ENCODE measurements at places on chromosomes 4 and X. TPM values are rescaled to one million over a fixed set of nuclear protein-coding genes. Genes with fewer than 3 reads are reported as not detected.

The CYLC1 gene
- total RNA-seq = not detected

DNA sequence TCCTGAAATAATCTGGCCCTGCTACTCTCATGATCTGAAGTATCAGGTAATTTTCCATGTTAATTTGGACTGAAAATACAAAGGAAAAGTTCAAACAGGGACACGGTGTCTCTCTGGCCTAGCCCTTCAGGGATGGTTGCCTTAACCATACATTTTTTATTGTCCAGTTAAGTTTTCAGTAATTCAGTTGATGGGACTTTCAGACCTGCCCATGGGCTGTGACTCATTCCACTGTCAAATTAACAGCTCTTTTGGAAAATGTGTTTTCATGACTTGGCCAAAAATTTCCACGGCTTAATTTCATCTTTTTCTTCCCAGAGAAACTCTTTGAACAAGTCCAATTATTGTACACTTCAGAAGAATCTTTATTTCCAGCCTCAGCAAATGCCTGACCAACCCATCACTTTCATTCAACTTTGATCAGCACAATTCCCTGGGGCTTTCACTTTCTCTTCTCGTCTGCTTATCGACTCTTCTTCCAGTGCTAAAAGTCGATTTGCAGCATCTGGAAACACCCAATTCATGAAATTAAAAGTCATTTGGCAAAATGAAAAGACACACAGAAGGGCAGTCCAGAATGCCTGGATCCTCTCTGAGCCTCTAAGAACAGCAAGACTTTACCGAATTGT, 293.9 kb downstream of the RAB28 start:
- no peak for DNase-seq

DNA sequence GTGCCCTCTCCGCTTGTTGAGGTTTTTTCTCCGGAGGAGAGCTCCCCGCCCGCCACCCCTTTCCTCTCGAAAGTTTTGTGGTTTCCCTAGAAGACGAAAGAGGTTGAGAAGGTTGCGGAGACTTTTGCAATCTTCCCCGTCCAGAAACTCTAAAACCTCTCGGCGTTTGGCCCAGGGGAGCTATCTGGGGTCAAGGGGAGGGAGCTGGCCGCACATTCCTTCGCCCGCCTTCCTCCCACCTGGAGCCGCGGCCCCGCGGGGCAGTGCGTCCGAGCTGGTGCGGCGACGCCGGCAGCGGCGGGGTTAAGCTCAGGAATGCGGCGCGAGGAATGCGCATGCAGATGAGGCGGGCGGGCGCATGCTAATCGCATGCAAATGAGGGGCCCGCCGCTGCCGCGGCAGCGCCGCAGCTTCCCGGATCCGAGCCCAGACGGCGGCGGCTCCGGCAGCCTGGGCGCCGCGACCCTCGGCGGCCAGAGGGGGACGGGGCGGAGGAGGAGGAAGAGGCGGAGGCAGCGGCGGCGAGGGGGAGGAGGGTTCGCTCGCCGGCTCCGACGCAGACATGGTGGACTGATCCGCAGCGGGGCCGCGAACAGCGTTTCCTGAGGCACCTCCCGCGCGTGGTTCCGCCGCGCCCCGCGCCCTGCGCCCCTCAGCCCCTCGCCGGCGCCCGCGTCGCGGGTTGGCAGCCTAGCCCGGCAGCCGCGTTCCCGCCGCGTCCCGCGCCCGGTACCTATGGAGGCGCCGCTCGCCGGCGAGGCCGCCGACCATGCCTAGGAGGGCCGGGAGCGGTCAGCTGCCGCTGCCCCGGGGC, at the start of gene WWC2:
Gene WWC2 (plus strand): TSS at position 535 of the 814 bp plus-strand sequence. CDS start 235 bp downstream, at position 770.
- DNase-seq = peak; percentile 94

- no peak for DNase-seq
Measured at GRCh38 chr4:1090465-1091440, 22.6 kb downstream of the RNF212 start.

GRCh38 chrX:143081231-143081630, 55.5 kb downstream of the SPANXN4 start:
- no peak for DNase-seq

DNA sequence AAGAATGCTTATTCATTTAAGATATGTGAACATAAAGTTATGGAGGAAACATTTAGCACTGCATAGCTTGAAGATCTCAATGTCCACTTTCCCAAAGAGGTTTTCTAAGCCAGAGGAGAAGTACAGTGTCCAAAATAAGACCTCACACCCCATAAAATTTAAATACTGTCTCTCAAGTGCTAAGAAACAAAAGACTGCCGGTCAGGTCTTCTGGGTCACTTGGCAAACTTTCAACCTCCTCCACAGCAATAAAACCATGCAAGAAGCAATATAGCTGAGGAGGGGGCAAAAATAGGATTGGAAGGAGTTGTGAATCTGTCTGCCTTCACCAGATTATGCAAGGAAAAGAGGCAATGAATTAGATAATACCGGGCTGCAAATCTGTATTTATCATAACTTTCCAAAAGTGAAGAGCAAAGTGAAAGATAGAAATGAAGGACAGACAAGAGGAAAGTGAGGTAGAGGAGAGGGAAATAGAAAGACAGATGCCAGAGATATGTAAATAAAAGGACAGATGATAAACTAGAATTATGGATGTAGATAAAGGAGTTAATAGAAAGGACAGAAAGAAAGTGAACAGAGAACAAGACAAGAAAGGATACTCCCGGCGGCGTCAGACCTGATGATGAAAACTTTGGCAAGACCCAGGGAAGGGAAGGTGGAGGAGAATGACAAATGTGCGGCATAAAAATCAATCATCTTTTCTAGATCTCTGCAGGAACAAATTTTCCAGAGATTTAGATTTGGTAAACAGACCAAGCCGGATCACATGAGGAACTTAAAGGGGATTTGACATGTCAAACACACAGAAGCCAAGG, 152.7 kb upstream of the FAM241A start:
- DNase-seq = no peak

The SYNPO2 gene
- 0.41 TPM for total RNA-seq

DNA sequence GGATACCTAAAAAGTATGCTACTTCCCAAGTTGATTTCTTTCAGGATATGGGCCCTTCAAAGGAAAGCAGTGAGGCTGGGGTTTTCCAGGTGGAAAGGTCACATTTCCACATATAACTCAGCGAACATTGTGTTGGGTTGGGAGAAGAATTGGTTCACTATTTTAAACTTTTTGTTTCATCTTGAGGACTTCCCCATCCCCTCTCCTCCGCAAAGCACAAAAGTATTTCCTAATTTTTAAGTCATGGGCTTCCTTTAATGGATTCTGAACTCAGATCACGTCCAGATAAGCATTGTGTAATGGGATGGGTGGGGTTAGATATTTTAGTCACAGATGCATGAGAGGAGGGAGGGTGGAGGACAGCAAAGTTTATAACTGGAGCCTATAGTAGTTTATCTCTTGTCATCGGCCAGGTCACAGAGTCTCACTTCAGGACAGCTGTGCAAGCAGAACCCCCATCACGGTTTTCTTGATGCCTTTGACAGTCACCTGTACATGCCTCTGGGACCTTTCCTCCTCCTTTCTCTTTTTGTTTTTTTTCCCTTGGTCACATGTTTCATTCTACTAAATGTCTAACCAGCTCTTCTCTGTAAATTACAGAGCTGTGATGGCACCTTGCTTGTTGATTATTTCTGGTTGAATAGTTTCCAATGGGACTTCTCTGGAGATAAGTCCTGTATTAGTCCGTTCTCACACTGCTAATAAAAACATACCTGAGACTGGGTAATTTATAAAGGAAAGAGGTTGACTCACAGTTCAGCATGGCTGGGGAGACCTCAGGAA, 115.4 kb downstream of the PTTG2 start:
- DNase-seq = no peak

The ARAP2 gene
- 1.7 TPM for total RNA-seq

- DNase-seq = peak; percentile 39
Measured at GRCh38 chr4:2083826-2084160, 24.7 kb downstream of the NAT8L start.

DNA sequence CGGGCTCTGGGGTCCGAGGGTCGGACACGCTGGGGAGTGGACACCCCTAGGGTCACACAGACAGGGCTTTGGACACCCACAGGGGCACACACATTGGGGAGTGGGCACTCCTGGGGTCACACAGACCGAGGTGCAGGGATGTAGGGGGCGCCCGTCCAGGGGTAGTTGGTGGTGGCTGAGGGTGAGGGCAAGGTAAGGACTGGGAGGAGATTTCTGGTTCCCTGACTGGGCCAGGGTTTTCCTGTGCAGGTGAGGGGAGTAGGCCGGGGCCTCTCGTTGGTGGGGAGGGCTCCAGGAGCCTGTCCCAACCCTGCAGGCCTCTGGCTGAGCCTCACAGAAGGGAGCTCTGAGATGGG, 21.9 kb upstream of the WDR45 start:
- DNase-seq = peak; percentile 70

The STBD1 gene
- 1.6 TPM for total RNA-seq

- no peak for DNase-seq
Measured at GRCh38 chrX:24643116-24643515, 4.0 kb downstream of the PCYT1B start.

- DNase-seq = no peak
Measured at GRCh38 chrX:747176-747575, 116.6 kb downstream of the SHOX start.

- peak; percentile 70 for DNase-seq
Measured at GRCh38 chrX:132488819-132489577, at the start of gene MBNL3. TSS of gene MBNL3 (minus strand) at chrX:132489038. CDS start at chrX:132439611, 49,427 bp downstream.

The CT45A2 gene
- not detected for total RNA-seq

DNA sequence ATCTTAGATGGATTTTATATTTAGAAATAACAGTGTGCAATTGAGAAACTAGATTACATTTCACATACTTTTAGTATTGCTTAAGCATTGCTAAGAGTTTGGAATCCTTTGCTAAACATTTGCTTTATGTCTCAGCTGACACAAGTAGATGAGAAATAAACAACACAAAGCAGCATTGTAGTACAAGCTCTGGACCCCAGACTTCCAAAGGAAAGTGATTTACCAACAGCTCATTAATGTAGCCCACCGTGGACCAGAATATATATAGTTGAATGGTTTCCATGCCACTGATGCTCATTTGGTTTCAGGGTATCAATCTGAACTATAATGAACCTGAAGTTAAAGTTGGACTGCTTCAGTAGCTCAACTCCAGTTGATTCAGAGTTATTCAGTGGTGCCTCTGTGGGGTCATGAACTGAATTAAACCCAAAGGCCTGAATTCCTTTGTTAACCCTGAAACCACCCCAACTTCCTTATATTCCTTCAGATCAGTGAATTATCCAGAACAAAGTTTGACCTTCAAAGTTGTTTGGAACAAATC, 132.1 kb upstream of the NEIL3 start:
- DNase-seq = no peak

DNA sequence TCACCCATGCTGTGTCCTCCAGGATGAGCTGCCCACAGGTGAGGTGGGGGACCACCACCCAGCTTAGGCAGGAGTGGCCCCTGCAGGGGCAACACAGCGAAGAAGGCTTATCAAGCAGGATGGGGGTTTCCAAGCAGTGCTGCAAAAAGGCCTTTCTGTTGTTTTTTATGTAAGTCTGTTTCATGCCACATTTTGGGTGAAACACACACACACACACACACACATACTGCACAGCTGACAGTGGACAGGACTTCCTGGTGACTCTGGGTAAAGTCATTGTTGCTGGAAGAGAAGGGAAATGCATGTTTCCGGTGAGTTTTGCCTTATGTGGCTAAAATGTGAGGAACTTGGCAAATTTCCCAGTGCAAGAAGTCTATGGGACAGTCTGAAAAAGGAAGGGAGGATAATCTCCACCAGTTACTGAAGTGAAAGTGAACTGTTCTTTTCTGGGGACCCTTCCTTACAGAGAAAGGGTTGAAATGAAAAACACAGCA, 119.2 kb downstream of the IRF2 start:
- no peak for DNase-seq

DNA sequence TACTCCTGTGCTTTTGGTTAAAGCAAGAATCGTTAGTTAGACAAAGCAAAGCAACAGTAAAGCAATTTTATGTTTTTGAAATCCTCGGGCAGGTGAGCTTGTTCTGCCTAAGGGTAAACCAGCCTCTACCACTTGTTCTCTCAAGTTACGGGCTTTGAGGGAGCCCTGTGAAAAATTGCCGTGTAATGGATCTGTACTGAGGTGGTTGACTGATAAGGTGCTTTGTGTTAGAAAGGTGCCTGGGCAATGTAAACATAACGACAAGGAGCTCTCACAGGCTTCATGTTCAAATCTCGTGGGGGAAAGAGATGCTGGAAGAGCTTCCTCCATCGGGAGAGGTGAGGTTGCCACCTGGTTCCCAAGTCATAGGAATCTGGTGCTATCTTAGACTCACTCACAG, 111.8 kb downstream of the TRAPPC11 start:
- DNase-seq = no peak

- no peak for DNase-seq
Measured at GRCh38 chr4:102143433-102143832, 201.8 kb downstream of the SLC39A8 start.

DNA sequence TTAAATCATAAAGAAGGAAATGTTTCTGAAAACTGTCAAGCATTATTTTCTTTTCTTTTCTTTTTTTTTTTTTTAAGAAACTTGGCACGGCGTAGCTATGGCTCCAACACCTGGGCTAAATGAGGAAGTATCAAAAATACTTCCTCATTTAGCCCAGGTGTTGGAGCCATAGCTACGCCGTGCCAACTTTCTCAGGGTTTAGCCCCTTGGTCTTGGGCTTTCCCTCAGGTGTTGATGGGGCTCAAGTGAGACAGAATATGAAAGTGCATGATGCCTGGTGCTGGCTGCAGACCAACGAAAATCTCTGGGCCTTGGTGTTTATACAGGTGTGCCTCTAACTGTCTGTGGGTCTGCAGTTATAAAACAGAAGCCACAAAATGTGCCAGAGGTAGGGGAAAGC, 132.7 kb downstream of the ARHGAP24 start:
- no peak for DNase-seq

The RPA4 gene
- 0.28 TPM for total RNA-seq

DNA sequence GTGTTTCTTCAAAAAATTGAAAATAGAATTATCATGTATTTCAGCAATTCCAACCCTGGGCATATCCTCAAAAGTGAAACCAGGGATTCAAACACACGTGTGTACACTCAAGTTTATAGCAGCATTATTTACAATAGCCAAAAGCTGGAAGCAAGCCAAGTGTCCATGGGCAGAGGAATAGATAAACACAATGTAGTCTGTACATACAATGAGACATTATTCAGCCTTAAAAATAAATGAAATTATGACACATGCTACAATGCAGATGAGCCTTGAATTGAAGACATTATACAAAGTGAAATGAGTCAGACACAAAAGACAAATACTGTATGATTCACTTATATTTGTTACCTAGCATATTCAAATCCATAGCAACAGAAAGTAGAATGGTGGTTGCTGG, 853.4 kb downstream of the STIM2 start:
- DNase-seq = no peak

- DNase-seq = no peak
Measured at GRCh38 chrX:96568071-96568470, 116.6 kb upstream of the DIAPH2 start.

Measured in H7 (cell line).